Stimulated activated CD4-positive, alpha-beta T cell treated with anti-CD3 and anti-CD28 coated beads, TNF-alpha, amount 100 ng/mL, for 4 hours (primary cell): ENCODE measurements at places on chromosomes 1 and 21.

DNA sequence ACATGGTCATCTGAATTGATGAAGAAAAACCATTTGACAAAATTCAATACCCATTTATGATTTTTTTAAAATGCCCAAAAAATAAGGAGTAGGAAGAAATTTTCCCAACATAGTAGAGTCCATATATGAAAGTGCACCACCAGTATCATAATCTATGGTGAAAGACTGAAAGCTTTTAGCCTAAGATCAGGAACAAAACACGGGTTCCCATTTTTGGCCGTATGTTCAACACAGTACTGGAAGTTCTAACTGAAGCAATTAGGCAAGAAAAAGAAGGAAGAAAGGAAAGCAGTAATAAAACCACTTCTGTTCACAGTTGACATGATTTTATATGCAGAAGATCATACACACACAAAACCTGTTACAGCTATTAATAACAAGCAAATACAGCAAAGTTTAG is 227.8 kb upstream of the RAB4A start:
- DNase-seq = no peak

DNA sequence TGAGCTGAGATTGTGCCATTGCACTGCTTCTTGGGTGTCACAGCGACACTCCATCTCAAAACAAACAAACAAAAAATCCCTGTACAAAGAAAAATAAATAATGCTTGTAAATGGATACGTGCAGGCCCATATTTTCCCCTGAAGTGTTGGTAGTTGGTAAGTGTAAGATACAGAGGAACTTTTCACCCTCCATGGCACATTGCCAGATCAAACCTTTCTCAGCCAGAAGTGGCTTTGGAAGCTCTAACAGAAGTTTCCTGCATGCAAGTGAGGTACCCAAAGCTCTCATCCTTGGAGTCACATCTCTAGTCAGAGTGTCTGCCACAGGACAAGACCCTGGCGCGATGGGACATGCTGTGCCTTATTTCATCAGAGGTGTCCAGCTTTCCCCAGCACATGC is 7.3 kb downstream of the NDUFV3 start:
- no peak for DNase-seq

GRCh38 chr1:66685265-66685664 is 67.0 kb upstream of the DYNLT5 start:
- no peak for DNase-seq

GRCh38 chr21:16588433-16588860 is 858.7 kb downstream of the USP25 start:
- no peak for DNase-seq

DNA sequence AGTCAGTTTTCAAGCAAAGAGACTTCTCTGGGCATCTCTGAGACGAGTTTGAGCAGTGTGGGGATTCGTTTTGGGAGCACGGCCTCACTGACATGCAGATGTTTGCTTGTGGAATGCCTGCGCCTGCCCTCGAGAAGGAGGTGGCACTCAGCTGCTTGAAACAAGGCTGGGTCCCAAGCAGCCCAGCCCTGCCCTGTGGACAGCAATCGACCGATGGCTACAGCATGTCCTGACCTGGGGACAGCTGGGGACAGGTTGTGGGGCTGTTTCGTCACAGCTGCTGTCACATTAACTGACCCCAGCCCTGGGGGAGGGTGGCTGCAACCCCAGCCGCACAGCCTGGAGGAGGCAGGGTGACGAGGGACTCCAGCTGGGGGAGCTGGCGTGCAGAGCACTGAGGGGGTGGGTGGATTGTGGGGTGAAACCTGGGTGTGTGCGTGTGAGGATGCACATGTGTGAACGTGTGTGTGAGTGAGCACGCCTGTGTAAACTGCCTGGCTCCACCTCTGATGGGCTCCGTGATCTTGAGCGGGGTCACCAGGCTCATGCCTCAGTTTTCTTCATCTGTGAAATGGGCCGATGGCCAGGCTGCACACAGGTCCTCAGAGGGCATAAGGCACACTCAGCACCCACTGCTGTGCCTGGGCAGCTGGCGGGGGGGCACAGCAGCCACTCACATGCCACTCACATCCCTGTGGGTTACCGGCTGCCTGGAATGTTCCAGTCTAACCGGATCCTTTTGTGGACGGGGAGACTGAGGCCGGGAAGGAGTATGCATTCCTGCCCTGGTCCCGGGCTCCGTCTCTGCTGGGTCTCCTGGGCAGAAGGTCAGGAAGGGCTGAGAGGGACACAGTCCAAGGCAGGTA is 49.3 kb downstream of the COL18A1 start:
- no peak for DNase-seq

DNA sequence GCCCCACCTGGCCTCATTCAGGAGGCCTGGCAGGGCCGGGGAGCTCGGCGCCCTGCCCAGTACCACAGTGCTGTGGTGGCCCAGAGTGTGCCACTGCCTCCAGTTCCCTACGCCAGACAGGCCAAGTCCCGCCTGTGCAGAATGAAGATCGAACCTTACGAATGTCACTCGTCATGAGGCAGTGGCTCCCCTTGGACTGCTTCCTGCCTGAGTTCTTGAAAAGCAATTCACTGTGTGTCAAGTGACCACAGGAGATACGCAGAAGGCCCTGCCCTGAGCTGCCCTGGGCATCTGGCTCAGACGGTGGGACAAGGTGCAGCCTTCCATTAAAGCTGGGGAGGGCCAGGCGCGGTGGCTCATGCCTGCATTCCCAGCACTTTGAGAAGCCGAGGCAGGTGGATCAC is 49.6 kb upstream of the LRP8 start:
- DNase-seq = no peak

DNA sequence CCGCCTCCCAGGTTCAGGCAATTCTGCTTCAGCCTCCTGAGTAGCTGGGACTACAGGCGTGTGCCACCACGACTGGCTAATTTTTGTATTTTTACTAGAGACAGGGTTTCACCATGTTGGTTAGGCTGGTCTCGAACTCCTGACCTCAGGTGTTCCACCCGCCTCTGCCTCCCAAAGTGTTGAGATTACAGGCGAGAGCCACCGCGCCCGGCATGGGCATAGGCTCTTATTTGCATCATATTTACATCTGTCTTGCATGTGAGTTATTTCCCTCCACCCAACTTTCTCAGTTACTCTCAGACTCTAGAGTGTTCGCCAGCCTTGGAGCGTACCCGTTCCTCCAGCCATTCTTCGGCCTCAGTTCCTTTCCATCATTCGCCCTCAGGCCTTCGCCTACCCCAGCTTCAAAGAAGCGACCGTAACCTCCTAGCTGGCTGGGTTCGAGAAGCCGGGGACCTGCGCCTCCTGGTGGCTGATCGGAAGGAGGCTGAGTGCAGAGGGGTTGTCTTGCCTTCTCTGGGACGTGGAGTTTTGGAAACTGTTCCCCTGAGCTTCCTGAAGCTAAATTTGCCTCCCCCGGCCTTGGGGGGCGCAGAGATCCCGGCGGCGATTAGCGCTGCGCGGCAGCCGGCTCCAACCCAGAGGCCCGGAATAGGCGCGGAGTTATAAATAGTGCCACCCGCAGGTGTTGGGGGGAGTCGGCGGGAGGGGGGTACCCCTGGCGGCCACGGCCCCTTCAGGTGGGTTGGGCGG is 3.6 kb upstream of the ZBTB7B start:
- DNase-seq = no peak

DNA sequence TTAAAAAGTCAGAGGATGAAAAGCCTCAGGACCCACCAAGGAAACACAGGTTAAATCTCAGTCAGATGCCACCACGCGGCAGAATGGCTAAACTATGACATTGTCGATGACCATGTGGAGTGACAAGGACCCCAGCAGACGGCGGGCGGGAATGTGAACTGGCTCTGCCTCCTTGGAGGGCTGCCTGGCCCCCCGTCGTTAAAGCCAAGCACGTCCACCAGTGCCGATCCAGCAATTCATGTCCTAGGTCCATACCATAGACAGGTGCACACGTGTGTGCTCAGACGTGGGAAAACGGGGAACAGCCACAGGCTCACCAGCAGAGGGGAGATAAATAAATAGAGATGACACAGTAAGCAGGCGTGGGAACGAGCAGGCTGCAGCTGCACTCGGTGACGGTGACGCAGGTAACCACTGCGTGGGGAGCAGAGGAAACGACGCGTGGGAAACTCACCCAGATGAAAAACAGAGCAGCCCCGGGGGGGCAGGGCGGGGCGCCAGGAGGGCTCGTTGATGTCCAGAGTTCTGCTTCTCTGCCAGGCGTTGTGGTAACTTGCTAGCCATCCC is 28.3 kb upstream of the PCBP3 start:
- DNase-seq = peak; percentile 61

GRCh38 chr1:201281573-201281972 is 1.7 kb upstream of the PKP1 start:
- DNase-seq = no peak

GRCh38 chr1:180343921-180344769 is 114.1 kb downstream of the LHX4 start:
- DNase-seq = no peak

- DNase-seq = no peak
These were observed 2.5 kb upstream of the UBASH3A start for GRCh38 chr21:42401154-42401553.

DNA sequence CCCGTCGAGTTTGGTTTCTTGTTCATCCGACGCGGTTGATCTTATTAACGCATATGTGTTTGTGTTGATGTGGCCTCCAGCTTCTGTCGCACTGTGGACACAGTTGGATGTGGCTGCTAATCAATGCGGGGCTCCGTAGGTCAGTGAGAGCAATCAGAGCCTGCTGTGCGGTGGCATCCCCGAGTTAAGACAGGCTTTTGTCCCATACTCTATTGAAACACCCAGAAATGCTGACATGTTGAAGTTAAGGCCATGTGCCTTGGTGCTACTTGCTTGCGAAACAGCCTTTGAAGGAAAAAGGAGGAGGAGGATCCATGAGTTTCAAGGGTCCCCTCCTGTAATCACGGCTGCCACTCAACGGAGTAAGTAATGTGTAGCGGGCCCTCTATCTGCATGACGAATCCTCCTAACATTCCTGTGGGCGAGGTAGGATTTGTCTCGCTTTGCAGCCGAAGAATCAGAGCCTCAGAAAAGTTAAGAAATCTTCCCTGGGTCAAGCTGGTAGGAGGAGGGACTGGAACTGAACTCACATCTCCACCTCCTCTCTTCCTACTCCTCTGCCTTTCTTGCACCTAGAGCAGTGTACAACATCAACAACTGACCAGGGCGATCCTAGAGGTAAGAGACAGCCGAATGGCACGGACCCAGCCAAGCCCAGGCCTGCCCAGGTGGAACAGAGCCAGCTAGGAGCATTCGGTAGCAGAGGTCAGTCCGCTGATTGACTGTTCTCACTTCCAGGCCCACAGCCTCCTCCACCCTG is 19.5 kb downstream of the PDE9A start:
- DNase-seq = no peak

DNA sequence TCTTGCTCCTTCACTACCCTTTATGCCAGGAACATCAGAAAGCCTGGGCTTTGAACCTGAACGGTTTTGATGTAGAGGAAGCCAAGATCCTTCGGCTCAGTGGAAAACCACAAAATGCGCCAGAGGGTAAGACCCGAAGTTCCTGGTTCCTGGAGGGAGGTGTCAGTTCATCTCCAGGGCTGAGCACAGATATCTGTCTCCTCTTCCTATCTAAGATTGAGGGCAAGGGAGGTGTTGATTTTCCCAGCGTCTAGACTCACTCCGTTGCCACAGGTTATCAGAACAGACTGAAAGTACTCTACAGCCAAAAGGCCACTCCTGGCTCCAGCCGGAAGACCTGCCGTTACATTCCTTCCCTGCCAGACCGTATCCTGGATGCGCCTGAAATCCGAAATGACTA is 915 bp downstream of the CDC20 start:
- no peak for DNase-seq

DNA sequence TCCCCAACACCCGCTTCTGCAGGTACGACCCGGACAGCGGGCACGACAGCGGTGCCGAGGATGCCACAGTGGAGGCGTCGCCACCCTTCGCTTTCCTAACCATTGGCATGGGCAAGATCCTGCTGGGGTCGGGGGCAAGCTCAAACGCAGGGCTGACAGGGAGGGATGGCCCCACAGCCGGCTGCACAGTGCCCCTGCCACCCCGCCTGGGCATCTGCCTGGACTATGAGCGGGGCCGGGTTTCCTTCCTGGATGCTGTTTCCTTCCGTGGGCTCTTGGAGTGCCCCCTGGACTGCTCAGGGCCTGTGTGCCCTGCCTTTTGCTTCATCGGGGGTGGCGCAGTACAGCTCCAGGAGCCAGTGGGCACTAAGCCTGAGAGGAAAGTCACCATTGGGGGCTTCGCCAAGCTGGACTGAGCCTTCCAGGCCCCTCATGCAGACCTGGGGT is 10.1 kb downstream of the TRIM46 start:
- DNase-seq = no peak

DNA sequence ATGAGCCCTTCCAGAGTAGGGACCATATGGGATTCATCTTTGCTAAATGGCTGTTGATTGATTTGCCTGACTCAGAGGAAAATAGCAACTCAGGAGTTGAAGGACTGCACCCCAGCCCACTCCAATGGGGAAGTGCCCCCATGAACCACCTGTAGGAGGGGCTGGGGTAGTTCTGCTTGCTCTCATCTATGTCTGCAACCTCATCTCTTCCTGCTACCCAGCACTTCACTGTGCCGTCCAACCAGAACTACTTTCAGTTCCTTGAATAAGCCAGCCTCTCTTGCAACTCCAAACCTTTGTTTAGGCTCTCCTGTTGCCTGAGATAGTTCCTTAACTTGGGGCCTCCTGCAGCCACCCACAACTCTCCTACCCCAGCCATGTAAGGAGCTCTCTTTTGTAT is 26.6 kb downstream of the BEND5 start:
- DNase-seq = no peak

GRCh38 chr1:203177470-203178039 is 1.9 kb upstream of the MYBPH start:
- no peak for DNase-seq

DNA sequence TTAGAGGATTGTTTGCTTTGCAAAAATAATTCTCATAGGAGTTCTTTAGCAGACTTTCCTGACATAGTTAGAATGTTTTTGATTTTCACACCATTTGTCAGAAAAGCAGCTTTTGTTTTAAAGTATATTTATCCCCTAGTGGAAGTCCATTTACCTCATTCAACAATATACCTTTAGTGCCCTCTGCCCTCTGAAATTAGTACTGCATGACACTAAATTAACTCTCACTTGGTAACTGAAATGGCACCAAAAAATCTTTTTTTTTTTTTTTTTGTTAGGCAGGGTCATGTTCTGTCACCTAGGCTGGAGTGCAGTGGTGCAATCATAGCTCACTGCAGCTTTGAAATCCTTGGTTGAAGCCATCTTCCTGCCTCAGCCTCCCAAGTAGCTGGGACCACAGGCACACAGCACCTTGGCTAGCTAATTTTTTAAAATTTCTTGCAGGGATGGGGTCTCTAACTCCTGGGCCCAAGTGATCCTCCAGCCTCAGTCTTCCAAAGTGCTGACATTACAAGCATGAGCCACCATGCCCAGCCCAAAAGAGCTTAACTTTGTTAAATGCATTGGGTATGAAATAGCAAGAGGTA is 13.6 kb downstream of the LRRC42 start:
- no peak for DNase-seq

DNA sequence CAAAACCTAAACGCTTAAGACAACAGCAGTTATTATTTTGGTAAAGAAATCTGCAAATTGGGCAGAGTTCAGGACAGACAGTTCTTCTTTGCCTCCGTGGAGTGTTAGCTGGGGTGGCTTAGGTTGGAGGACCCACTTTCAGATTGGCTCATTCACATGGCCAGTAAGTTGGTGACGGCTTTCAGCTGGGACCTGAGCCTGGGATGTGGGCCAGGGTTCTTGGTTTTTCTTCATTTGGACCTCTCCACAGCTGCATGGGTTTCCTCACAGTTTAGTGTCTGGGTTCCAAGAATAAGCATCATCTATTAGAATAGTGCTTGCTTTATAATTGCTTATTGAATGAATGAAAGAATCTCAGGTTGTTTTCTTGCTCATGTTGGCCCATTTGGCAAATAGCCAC is 72.2 kb downstream of the ATF6 start:
- DNase-seq = no peak

GRCh38 chr1:27816921-27817630 is 13.5 kb upstream of the PPP1R8 start:
- DNase-seq = no peak
